GM19239 (cell line): ENCODE measurements at places on chromosomes 16 and 17.
A peak's percentile ranks its signal among the peaks of the same experiment; 100 is the strongest.

DNA sequence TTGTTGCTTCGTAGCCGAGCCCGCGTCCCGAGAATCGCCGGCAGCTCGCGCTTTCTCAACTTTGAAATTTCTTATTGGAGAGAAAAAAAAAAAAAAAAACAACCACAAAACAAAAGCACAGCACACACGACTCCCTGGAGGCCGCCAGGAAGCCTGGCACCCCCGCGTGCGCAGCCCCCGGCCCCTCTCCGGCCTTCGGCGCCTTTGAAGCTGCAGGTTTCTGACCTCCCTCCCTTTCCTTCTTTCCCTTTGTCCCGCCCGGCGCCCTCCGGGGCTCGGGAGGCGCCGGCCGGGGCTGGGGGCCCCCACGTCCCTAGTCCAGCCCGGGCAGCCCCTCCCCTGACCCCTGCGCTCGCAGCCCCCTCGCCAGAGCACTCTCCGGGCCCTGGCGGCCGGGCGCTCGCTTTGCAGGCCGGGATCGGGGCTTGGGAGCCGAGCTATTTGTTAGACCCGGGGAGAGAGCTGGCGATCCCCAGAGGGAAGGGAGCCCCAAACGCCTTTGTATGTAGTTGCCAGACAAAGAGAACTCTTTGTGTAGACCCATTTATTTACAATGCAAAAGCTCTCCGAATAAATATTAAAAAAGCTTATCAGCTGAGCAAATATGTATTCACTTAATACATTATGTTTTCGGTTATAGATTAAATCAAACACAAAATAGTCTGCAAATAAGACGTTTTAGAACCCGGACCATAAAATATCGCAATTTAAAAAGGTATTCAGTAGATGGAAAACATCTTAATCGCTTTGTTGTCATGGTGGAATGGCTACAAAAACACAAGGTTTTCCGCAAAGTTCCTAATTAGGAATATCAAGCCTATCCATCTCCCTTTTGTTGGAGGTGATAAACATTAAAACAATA, 2.3 kb downstream of the BAHCC1 start:
- no peak for DNase-seq

GRCh38 chr16:9597967-9598730, 506.7 kb downstream of the HAPSTR1 start:
- no peak for DNase-seq

DNA sequence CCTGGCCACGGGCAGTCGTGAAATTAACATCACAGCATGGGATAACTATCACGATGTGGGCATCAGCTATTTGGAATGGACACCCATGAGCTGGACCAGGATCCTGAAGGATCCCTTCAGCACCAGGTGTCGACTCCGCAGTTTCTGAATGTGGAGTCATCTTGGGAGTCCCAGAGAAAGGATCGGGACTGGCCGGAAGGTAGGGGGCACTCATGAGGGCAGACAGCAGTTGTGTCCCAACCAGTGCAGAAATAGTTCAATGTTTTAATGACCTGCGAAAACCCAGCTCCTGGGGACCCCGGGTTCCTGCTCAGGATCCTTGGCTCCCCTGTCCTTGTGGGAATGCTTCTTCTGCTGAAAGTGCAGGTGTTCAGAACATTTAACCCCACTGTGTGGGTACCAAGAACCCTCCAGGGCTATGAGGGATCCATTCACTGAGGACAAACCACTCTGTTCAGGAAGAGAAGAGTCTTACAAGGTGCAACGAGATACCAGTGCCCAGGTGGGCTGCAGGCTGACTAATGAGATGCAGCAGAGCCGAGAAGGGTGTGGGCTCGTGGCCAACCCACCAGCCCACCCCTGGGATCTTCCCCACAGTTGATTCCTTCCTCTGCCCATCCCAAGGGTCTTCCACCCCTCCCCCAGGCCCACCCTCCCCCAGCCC, 154.8 kb downstream of the SALL1 start:
- no peak for DNase-seq

DNA sequence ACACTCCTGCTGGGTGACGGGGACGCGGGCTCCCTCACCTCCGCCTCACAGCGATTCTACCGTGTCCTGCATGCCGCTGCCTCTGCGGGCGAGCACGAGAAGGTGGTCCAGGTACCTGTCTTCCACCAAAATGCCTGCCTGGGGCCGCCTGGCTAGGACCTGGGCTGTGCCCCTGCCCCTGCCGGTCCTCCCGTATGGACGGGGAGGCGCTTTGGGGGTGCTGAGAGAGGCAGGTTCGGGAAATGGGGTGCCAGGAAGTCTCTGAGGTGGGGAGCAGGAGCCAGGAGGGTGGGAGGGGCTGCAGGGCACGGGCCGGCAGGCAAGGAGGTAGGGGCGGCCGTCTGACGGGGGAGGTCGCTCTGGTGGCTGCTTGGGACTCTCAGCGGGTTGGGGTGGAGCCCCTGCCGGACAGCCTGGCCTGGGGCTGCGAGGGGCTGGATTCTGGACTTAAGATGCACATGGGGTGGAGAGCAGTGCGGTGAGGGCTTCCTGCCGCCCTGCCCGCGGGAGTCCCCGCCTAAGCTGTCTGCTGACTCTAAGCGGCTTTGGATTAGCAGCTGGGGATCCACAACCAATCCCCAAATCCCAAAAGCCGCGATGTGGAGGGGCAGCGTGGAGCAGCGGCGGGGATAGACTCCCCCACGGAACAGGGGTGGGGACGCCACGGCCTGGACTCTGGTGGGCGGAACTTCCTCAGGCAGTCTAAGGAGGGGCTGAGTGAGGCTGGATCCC, 5.8 kb downstream of the CHTF18 start:
- no peak for DNase-seq

GRCh38 chr17:38533866-38534497, 71.8 kb downstream of the SRCIN1 start:
- DNase-seq = no peak

DNA sequence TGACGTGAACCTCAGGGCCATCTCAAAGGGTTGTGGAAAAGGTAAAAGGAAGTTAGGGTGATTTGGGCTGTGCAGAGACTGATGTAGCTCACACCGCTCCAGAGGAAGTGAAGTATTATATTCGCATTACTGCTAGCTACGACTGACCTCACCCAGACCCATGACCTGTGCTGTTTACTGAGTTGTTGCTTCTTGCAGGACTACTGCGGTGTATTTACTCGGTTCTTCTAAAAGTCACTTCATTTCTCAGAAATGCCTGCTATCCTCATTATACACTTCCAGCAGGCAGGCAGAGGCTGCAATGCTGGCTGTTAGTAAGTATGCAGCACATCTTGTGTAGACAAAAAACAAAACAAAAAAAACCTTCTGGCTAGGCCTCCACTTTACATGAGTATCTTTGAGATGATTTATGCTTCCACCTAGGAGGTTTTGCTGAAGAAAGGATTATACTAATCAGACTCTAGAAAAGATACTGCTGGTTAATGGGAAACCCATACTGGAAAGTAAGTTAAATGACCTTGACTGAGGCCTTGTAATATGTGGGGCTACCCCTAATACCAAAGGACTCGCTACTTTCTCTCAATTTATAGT, 76.0 kb downstream of the CREBBP start:
- DNase-seq = no peak

- DNase-seq = no peak
Observed at GRCh38 chr16:5867250-5867649, 769.7 kb upstream of the EEF2KMT start.

DNA sequence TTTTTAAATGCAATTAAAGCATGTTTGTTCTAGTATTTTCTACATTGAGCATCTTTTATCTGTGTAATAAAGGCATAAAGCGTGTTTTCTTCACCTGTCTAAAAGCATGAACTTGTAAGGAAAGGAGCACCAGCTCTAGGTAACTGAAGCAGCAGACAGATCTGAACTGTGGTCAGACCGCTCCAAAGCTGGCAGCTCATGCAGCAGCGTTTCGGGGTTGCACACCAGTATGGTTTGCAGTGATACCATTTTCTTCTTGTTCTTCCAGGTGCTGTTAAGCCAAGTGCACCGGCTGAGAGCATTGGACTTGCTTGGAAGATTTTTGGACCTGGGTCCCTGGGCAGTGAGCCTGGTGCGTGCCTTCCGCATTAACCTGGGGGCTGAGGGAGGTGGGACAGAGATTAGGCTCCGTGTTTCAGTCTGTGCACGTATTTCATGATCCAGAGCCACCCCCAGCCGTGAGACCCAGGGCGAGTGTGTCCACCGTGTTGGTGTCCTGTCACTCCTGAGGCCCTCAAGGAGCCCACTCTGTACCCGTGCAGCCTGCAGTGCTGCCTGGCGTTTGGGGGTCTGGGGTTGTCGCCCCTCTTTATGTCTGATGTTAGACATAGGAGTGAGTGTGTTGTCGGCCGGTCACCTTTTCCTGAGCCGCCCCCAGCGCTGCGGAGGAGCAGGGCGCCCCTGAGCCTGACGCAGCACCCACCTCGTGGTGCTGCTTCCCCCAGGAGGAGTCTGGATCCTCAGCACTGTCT, 136.3 kb upstream of the CHMP6 start:
- no peak for DNase-seq

DNA sequence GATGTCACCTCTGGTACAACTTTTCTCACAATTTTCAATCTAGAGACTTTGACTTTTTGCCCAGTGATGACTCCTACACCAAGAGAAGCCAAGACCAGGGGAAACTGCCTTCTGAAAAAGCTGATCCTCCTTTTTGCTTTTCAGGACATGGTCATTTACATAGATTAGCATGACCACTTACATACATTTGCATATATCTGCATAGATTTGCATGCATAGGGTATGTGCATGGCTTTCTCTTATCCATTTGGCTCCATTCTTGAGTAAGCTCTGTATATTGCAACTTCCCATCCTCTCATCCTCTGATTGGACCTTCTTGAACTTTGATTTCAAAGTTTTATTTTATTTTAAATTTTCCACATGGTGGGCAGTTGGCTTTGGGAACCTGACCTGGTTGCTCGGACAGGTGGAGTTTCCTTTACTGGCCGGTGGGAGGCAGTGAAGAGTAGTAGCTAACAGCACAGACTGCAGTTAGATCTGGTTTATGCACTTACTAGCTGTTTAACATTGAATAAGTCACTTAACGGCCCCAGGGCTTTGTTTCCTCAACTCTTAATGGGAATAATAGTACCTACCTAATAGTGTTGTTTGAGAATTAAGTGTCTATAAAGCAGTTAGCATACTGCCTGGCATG, 92.9 kb downstream of the GPR139 start:
- peak; percentile 15 for DNase-seq

GRCh38 chr17:32628271-32629044, 141.7 kb downstream of the CDK5R1 start:
- DNase-seq = no peak

- no peak for DNase-seq
Observed at GRCh38 chr16:15810411-15810810, 46.4 kb downstream of the MYH11 start.

DNA sequence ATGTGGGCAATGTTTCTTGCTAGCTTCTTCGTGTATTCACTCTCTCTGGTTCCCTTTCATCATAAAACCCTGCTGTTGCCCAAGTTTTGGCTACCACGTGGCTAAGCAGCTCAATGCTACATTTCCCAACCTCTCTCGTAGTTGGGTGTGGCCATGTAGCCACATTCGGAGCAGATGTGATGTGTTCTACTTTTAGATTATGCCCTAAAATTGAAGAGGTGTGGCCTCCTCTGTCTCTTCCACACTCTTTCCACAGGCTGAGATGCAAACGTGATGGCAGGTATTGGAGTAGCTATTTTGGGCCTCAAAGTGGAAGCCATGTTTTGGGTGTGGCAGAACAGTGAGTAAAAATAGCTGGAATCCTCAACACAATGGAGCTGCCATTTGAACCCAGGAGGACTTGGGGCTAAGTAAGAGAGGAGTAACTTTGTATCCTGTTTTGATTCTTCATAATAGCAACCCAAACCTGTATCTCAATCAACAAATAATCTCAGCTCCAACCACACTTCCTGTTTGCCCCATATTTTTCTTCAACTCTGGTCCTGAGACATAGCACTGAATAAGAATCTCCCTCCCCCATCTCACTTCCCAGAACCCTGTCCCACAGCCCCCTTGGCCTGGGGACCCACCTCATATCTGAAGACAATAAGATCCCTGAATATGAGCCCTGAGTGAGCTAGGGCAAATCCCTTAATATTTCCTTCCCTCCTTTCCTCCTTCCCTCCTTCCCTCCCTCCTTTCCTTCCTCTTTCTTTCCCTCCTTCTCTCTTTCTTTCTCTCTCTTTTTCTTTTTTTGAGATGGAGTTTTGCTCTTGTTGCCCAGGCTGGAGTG, 4.0 kb downstream of the NUPR1 start:
- DNase-seq = no peak

DNA sequence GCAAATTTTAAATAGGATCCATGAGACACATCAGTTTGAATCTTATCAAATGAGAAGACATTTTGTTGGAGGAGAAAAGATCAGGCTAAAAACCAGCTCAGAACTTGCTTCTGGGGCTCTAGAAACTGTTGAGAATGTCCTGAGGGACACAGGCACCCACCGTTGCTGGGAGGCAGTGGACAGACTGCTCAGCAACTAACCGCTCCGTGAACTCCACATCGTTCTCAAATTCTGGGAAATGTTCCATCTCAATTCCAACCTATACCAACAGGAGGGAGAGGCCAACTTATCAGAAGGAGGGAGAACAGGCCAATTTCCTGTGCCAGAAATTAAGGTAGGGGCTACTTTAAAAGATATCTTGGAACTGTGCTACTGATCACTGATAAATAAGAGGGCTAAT, 8.3 kb downstream of the TAT start:
- no peak for DNase-seq

DNA sequence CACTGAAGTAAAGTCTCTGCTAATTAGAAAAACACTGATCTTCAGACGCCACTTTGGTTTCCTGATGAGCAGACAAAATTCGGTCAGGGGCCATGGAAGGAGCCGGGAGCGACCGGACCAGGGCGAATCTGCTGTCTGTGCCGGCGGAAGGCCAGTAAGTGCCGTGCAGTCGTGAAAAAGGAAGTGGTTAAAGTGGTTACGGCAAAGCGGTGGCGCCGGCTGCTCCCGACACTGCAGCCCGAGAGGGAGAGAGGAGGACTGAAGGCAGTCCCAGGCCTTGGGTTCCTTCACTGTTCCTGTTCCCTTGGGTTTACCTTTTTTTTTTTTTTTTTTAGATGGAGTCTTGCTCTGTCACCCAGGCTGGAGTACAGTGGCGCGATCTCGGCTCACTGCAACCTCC, 17.3 kb upstream of the HEXD start:
- peak; percentile 92 for DNase-seq

DNA sequence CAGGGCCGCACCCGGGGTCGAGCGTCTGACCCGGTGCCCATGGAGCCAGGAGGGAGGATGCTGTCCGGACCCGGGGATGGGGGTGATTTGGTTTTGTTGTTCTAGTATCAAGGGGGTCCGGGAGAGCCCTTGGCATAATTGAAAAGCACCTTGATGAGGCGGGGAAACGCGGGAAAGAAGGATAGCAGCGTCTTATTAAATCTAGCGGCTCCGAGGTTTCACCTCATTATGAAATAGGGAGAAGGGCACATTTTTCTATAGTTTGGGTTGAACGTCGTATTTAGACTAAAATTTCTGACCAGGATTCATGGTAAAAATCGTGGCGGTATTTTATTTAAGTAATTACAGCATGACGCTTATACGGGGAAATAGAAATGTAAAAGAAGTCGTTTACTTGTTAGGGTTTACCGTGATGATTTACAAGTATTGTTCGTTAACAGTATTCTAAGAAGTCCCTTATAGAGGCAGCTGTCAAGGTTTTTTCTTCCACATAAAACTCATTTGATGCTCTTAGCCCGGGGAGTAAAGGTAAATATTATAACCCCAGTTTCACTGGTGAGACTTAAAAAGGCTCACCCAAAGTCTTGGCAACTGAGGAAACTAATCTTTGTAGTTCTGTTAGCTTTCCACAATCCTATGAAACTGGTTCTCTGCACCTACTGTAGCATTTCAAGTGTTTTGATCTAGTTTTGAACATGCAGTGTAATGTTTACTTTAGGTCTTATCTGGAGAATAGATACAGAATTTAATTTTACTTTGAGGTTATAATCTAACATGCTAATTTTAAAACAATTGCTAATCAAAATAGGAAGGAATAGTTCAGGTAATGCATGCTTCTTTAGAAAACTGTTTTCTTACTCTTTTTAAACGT, 756 bp downstream of the LUC7L3 start:
- DNase-seq = no peak
